T-helper 17 cell (primary cell): ENCODE measurements at places on chromosomes 11 and 22. TPM values are rescaled to one million over a fixed set of nuclear protein-coding genes. Genes with fewer than 3 reads are reported as not detected.

The CLNS1A gene
- total RNA-seq: 87.4 TPM

GRCh38 chr11:2934021-2934550, 4.9 kb upstream of the PHLDA2 start:
- DNase-seq: no peak

GRCh38 chr11:115134926-115135325, 369.3 kb downstream of the CADM1 start:
- no peak for DNase-seq

GRCh38 chr11:45622861-45623260, 42.6 kb downstream of the CHST1 start:
- DNase-seq: no peak

DNA sequence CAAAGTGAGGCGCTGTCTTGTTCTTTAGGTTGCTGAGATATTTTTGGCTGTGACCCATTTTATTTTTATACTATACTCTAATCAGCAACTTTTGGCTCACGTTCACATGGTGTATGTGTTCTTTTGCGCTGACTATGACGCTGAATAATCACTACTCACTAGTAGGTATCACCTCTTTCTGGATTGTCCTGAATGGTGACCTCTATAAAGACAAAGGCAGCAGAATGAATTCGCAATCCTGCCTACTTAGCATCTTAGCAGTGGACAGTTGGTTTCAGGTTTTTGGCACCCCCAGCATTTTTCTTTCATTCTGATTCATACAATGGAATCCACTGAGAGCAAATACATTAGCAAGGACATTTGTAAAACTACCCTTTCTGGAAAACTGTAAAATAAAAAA, 351.3 kb downstream of the JRKL start:
- DNase-seq: no peak

DNA sequence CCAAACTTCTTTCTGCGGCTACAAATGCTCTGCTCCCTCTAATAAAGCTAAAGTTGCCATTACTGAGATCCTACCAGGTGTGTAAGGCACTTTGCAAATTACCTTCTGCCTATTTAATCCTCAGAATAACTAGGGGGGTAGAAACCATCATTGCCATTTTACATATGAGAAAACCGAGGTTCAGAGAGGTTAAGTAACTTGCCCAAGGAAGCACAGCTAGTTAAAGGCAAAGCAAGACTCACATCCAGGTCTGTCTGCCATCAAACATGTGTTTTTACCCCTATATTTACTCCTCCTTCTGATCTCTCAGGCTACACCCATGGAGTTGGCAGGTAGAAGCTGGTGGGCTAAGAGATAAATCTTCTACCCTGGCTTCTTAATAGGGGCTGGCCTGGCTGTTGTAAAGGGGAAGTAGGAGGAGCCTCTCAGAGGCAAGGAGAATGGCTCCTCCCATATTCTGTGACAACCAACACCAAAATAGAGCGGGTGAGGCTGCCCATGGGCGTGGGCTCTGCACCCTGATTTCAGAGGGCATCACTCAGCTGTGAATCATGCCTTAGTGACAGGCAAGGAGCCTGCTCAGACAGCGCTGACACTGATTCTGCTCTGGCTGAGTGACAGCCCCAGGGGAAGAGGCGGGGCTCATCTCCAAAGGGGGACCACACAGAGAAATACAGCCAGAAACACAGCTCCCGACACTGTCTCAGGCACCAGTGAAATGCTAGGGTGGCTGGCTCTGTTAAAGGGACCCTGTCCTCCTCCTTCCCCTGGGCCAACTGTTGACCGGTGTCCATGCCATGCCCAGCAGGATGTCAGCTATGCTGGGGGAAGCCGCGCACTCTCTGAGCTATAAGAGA, 106.8 kb downstream of the ABTB2 start:
- DNase-seq: peak; percentile 36
